ENCODE measurements at places on chromosomes 5 and 9.

GRCh38 chr9:96875461-96876142, 21.3 kb upstream of the ZNF782 start:
- peak; percentile 27 for DNase-seq

DNA sequence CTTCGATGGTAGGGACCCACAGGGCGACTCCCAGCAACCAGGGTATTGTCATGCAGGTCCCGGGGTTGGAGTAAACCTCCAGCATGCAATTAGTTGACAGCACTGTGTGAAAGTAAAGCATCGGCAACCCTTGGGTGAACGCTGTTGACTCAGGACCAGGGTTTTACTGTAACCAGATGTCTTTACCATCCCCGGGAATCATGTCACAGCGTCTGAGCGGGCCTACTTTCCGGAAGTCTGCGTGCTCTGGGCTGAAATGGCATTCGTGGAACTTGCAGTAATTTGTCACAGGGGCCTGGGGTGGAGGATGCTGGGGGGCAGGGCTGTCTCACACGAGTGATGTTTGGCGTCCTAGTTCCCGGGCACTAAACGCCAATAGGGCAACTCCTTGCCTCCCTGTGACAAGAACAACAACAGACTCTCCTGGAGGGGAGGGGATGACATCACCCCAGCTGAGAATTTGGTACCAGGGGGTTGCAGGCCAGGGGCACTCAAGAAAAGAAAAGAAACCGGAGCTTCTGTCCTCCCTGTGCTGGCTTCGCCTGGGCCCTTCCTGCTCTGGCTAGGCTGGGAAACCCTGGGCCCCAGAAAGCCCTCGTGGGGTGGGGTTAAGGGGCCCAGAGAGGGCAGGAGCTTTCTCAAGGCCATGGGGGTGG, 10.1 kb upstream of the UBAC1 start:
- no peak for DNase-seq

DNA sequence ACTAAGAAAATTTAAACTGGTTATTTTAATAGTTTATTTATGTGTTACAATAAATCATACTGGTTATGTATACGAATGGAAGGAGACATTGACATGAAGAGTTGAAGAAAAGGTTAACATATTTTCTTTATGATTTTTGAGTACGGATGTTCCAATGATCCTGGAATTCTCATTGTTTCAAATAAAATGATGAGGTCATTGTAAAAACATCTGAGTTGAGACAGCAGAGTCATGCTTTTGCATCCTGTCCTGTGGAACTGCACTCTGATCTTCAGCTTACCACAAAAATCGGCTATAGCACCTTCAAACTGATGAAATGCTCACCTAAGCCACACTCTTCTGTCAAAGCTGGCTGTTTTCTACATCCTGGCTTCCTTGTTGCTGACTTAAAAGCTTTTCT, 67.8 kb downstream of the PTCD2 start:
- no peak for DNase-seq

DNA sequence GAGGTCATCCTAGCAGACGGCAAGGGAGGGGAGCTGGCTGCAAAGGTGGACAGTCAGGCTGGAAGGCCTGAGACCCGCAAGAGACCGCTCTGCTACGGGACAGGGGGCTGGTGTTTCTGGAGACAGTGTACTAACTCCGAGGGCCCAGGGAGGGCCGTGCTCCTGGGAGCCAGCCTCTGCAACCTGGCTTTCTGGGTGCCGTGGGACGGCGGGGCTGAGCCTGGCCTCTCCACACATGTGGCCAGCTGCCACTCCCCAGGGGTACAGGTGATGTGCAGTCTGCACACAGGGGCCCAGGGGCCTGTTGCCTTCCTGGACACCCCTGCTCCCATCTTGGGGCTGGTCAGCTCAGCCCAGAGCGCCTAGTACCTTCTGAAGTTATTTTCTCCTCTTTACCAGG, 92.2 kb downstream of the MRPL36 start:
- DNase-seq, result no peak

GRCh38 chr5:56829137-56829908, 14.0 kb downstream of the MAP3K1 start:
- DNase-seq, result no peak

DNA sequence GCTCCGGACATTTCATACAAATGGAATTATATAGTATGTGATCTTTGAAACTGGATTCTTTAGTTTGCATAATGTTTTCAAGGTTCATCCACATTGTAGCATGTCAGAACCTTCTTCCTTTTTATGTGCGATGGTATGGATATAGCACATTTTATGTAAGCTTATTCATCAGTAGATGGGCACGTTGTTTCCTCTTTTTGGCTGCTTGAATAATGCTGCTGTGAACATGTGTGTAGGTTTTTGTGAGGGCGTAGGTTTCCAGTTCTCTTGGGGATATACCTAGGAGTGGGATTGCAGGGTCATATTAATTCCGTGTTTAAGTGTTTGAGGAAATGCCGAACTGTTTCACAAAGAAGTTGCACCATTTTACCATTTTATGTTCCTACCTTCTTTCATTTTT, 187.8 kb downstream of the NR3C1 start:
- peak; percentile 83 for DNase-seq

DNA sequence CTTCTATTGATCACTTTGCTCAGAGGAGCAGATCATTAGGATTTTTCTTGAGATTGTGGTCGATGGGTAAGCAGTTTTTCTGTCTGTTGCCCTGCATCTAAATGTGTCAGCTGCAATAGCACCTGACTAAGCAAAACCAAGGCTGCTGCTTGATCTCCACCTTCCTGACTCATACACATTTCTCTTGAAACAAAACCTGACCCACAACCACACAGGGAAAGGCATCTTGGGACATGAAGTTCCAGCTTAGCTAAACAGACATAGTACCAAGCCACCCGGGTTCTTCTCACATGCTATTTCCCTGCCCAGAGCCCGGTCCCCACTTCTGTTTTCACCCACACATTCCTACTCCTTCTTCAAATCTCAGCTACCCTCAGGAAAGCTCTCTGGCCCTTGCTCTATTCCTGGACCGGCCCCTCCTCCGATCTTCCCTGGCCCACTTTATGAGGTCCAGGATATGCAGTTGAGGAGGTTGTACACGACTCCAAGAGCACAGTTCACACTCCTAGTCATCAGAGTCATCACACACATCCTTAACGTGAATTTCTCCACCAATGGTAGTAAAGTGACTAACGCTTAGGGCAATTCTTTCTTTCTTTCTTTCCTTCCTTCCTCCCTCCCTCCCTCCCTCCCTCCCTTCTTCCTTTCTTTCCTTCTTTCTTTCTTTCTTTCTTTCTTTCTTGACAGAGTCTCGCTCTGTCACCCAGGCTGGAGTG, 16.0 kb upstream of the ZBTB43 start:
- peak; percentile 25 for DNase-seq

DNA sequence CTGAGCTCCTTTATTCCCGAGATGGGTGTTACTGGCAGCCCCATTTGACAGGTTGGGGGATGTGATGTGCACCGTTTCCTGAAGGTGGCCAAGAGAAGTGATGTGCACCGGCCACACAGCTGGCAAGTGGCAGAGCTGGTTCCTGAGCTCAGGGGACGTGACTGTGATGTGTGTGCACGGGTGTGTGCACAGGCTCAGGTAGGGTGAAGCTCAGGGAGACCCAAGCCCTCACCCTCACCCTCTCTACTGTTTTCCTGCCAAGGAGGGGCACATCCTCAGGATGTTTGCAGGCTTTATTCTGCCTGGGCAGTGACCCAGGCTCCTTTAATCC, 56.6 kb downstream of the WWC1 start:
- no peak for DNase-seq

DNA sequence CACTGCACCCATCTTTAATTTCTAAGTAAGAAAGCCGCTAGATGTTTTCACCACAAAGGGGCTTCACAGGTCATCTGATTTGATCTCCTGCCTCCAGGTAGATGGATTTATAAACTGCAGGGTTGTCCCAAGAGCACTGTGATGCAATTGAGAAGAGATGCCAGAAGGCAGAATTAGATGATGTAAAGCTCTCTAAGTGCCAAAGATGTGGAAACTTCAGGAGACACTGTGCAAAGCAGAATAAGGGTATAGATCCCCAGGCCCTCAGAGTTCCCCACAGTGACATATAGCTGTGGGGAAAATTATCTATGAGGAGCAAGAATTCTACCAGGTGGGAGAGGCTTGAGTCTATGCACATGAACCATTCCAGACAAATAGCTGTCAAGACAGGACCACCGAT, 90.5 kb downstream of the FSTL4 start:
- no peak for DNase-seq

- DNase-seq, result no peak
Observed at GRCh38 chr5:32450952-32451351, 6.4 kb upstream of the ZFR start.

GRCh38 chr9:94811074-94811473, 84.6 kb downstream of the AOPEP start:
- no peak for DNase-seq

DNA sequence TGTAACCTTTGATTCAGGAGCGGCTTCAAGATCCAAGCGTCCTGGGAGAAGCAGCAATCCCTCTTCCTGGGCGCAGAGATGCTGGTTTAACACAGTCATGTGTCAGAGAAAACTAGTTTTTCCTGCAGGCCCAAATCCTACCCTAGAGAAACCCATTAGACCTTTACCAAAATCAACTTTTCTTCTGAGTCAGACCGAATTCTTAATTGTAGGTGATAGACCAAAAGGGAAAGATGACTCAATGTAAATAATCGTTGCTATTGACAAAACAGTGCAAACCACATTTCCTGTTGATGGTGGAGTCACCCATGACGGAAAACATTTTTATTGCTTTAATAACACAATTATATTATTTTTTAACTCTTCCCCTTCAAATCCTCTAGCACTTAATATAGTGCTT, 40.1 kb downstream of the SLC1A1 start:
- DNase-seq, result no peak

DNA sequence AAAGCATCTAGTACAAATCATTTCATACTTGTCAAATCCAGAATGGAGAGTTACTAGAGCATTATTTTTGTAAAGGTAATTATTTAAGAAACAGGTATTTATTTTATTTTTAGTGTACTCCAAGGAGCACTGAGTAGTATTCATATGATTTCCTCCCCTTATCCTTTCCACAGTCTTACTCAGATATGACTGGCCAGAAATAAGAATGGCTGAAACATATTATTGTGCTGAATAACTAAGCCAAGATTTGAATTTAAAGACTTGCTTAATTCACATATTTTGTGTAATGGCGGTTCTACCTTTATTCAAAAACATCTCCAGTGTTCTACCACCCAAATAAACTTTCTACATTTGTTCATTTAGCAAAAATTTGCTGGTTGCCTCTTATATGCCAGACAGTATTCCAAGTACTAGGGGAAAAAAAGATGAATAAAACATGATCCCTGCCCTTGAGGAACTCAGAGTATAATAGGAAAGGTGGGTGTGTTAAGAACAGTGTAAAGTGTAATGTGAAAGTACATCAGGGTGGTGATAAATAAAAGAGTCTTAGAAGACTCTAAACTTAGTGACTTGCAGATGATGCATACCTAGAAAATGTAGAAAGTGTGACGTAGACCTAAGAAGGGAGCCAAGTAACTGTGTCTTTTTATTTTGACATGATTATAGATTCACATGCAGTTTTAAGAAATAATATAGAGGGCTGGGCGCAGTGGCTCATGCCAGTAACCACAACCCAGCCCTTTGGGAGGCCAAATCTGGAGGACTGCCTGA, 110.4 kb upstream of the GRHPR start:
- no peak for DNase-seq

GRCh38 chr9:14300040-14300439, 13.9 kb downstream of the NFIB start:
- no peak for DNase-seq

GRCh38 chr5:101643794-101644193, 652.3 kb downstream of the SLCO4C1 start:
- no peak for DNase-seq

- DNase-seq, result no peak
Observed at GRCh38 chr9:78865737-78866136, 568.8 kb downstream of the PSAT1 start.

DNA sequence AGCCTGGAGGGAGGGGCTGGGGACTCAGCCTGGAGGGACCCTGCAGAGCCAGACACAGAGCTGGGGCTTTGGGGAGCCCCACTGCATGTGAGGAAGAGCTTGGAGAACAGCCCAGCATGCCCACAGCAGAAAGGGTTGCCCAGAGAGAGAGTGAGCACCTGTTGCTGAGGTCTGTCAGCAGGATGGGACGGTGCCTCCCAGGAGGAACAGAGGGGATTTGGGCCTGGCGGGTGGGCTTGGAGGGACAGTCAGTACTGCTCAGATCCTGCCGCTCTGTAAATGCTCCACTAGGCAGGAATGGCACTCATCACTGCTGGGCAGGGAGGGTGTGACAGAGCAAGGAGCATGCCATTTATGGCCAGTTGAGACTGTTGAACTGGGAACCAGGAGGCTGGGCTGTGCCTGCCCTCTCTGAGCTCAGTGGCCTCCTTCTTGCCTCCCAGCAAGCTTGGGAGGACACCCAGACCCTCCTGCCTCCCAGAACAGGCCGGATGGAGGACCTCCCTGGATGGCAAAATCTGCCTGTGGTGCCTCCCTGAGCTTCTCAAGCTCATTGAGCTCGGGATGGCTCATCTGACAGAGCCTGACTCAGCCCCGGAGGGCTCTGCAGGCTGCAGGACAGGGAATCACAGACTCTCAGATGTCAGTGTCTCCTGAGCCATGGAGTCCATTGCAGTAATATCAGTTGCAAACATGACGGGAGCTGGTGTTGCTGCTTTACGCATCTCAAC, 786 bp upstream of the HRCT1 start:
- no peak for DNase-seq

GRCh38 chr9:12352045-12352315, 341.2 kb upstream of the TYRP1 start:
- DNase-seq, result no peak

GRCh38 chr5:132114150-132115121, 40.8 kb downstream of the CSF2 start:
- DNase-seq, result peak; percentile 44

- DNase-seq, result no peak
Observed at GRCh38 chr5:90169078-90169477, 240.5 kb downstream of the CETN3 start.

DNA sequence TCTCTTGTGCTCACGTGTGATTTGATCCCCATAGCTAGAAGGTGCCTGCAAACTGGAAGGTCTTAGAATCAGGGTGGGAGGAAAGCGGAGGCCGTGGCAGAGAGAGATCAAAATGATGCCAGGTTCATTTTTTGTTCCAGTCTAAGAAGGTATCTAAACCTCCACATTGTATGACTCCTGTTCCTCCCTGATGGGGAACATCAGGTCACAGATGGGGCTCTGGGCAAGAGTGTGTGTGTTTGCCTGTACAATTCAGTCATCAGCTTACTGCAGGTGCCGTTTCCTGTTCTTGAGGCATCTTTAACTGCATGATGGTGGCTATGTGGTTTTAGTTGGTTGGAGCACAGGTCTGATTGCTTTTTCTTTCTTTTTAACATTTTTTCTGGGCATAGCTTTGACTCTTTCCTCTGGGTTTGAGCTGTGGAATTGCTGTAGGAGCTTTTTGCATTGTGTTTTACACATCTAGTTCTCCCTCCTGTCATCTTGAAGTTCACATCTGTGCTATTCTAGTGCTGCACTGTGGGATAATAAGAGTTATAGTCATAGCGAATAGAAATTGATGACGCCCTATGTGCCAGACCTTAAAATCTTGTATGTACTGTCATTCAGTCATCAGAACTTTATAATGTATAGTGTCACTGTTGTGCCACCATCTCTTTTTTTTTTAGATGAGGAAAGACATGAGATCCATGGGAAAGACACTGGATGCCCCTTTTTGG, 30.8 kb downstream of the ARHGAP26 start:
- no peak for DNase-seq

All from inflammatory macrophage treated with lipopolysaccharide for 1 hour (primary cell).